ENCODE measurements at places on chromosomes 3 and 15. TPM values are rescaled to one million over a fixed set of nuclear protein-coding genes. Genes with fewer than 3 reads are reported as not detected.

SLC22A13 gene
- total RNA-seq, result not detected

DNA sequence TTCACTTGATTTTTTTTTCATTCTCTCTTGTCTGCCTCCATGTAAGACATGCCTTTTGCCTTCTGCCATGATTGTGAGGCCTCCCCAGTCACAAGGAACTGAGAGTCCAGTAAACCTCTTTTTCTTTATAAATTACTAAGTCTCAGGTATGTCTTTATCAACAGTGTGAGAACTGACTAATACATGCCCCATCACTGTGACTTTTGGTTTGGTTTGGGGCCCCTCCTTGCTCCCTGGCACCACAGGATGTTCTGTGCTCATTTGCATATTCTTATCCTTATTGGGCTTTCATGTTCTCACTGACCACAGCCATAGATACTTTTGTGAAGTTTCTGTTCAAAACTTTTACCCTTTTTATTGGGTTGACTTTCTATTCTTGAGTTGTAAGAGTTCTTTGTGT lies 3.8 kb upstream of the PRR20G start:
- peaks cover 4% of the 10 kb centered on the region for H3K27me3 ChIP-seq
- H3K27ac ChIP-seq, result no peak overlapping the region
- no peak overlapping the region for H3K4me3 ChIP-seq
- DNase-seq, result peak; percentile 25

GRCh38 chr3:193375614-193376013 lies 2.9 kb downstream of the ATP13A5 start:
- H3K27ac ChIP-seq, result no peak overlapping the region
- peaks cover 3% of the 10 kb centered on the region for H3K27me3 ChIP-seq
- no peak for DNase-seq
- H3K4me3 ChIP-seq, result no peak overlapping the region
- H3K36me3 ChIP-seq, result no peaks in the 10 kb centered on the region
- H3K4me1 ChIP-seq, result peaks cover 2% of the 10 kb centered on the region

DNA sequence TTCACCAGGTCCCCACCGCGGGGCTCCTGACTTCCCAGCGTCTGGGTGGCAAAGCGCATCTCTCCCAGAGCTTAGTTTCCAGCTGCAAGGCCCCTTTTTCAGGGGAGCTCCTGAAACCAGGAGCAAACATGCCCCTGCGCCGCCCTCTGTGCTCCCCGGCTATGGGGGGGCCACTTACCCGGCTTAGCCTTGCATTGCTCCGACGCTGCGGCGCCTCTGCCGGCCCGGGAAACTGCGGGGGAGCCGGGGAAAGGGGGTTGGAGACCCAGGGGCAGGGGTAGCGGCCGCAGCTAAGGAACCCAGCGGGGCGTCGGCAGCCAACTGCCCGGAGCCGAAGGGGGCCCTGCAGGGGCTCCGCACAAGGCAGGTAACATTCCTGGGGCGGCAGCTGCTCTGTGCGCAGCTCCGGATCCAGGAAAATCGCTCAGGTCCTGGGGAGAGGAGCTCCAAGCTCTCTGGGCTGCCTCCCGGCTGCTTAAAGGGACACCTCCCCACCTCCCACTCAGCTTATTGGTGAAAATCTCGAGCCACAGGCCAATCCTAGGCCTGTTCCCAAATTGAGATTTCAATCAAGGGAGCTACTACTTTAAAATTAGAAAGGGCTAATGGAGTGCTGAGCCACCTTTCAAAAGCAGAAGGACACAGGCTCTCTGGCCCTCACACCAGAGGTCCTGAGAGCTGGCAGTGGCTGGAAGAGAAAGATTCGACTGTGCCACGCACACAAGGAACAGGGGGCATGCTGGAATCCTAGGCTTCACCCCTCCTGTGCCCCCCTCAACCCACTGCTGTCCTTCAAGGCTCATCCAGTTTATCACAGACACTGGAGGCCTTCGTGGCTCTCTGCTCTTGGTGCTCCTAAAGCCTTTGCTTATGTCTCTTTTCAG lies 42.7 kb upstream of the PRICKLE2 start:
- no peak for DNase-seq
- H3K27ac ChIP-seq, result no peak overlapping the region
- H3K4me3 ChIP-seq, result no peak overlapping the region
- H3K27me3 ChIP-seq, result peaks cover 19% of the 10 kb centered on the region
- H3K4me1 ChIP-seq, result no peaks in the 10 kb centered on the region
- H3K36me3 ChIP-seq, result no peaks in the 10 kb centered on the region

HACL1 gene
- total RNA-seq, result 30.0 TPM

GRCh38 chr3:128805772-128806171 lies 73.6 kb upstream of the ACAD9 start:
- H3K4me1 ChIP-seq, result peaks cover 63% of the 10 kb centered on the region
- no peaks in the 10 kb centered on the region for H3K27me3 ChIP-seq
- peak overlapping the region; percentile 94 for H3K27ac ChIP-seq
- peaks cover 50% of the 10 kb centered on the region for H3K36me3 ChIP-seq
- no peak for DNase-seq

GRCh38 chr3:133712017-133712416 lies 34.2 kb upstream of the TF start:
- DNase-seq, result no peak
- H3K27ac ChIP-seq, result no peak overlapping the region
- H3K4me1 ChIP-seq, result no peaks in the 10 kb centered on the region
- no peaks in the 10 kb centered on the region for H3K36me3 ChIP-seq

DNA sequence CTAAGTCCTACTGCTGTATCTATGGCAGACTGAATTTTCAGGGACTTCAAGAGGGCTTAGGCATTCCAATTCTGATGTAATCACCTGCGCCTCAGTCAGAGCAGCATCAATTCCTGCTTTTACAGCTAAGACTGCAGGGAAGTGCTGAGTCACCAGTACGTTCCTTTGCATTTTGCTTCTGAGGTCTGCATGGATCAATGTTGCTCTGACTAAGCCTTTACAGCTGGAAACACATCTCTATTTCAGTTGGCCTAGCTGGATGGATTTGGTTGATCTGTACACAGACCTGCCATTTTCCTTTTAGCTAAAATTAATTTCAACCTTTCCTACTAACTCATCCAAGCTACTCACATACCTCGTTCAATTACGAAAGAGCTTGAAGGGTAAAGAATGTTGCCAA lies 51.3 kb downstream of the ETV5 start:
- no peak overlapping the region for H3K27ac ChIP-seq
- H3K27me3 ChIP-seq, result peaks cover 35% of the 10 kb centered on the region
- no peak for DNase-seq

GRCh38 chr3:13040361-13041074 lies 32.7 kb downstream of the IQSEC1 start:
- H3K27ac ChIP-seq, result no peak overlapping the region
- H3K4me3 ChIP-seq, result no peak overlapping the region
- H3K4me1 ChIP-seq, result peaks cover 11% of the 10 kb centered on the region
- H3K36me3 ChIP-seq, result no peaks in the 10 kb centered on the region

DNA sequence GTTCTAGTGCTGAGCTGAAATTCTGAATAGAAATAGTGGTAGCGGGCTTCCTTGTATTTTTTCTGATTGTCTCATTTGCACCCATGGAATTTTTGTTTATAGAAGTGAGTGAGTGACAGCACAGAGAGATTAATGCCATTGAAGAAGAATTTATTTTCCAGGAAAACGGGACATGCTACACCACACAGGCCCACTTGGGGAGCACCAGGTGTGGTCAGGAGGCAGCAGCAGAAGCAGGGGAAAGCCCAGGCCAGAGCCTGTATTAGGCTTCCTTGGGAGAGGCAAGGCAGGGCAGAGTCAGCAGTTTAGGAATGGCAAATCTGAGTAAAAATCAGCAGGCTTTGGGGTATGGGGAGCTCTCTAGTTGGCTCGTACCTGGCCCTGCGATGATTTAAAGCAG lies 88.4 kb upstream of the ATP11B start:
- H3K27me3 ChIP-seq, result peaks cover 8% of the 10 kb centered on the region
- H3K27ac ChIP-seq, result no peak overlapping the region
- no peak overlapping the region for H3K4me3 ChIP-seq

DNA sequence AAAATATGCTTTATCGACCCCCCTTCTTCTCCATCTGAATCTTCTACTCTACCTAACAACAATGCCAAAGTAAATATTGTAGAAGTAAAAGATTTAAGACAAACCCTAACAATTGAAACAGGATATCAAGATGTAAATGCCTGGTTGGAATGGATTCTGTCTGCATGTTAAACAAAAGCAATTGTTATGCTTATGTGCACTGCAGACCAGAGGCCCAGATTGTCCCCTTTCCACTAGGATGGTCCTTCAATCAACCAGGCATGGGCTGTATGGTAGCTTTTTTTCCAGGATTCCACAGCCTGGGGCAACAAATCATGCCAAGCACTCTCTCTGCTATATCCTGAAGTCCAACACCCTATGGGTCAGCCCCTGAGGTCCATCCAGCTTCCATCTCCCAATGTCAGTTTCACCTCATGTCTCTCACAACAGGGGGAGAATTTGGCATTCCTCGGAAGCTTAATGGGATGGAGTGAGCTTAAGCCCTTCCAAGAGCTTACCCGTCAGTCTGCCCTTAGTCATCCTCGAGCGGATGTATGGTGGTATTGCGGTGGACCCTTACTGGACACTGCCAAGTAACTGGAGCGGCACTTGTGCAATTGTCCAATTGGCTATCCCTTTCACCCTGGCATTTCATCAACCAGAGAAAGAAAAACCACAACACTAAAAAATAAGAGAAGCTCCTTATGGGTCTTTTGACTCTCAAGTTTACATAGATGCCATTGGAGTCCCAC lies 36.2 kb downstream of the ZNF589 start:
- peaks cover 2% of the 10 kb centered on the region for H3K36me3 ChIP-seq
- no peaks in the 10 kb centered on the region for H3K4me1 ChIP-seq
- no peak overlapping the region for H3K27ac ChIP-seq
- no peaks in the 10 kb centered on the region for H3K27me3 ChIP-seq
- DNase-seq, result no peak

UBE2E2 gene
- 4.2 TPM for total RNA-seq

GRCh38 chr3:15099364-15100098 lies 583 bp upstream of the RBSN start:
- H3K4me1 ChIP-seq, result peaks cover 18% of the 10 kb centered on the region
- H3K27ac ChIP-seq, result peak overlapping the region; percentile 94
- no peaks in the 10 kb centered on the region for H3K27me3 ChIP-seq

DNA sequence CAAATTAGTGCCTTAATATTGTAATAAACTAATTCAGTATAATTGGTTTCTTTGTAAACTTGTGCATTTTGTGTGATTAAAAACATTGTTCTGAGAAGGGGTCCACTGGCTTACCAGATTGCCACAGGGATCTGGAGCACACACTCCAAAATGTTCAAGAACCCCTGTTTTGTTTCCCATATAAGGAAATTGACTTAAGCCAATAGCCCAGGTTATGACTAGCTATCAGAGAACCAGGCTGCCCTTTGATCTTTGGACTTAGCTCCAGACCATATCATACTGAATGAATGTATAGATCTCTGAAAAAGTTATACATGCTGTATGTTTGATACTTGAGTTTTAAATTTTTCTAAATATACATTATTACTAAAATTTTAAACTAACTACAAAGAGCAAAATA lies 91.7 kb downstream of the NPTN start:
- DNase-seq, result no peak
- no peak overlapping the region for H3K4me3 ChIP-seq
- H3K36me3 ChIP-seq, result no peaks in the 10 kb centered on the region
- no peaks in the 10 kb centered on the region for H3K27me3 ChIP-seq
- no peaks in the 10 kb centered on the region for H3K4me1 ChIP-seq
- no peak overlapping the region for H3K27ac ChIP-seq

GRCh38 chr15:40807888-40808461 lies 702 bp upstream of the DNAJC17 start:
- DNase-seq, result no peak
- H3K27ac ChIP-seq, result peak overlapping the region; percentile 98
- no peaks in the 10 kb centered on the region for H3K27me3 ChIP-seq
- H3K36me3 ChIP-seq, result peaks cover 16% of the 10 kb centered on the region
- H3K4me1 ChIP-seq, result peaks cover 21% of the 10 kb centered on the region

CADM2 gene
- total RNA-seq, result not detected

- no peaks in the 10 kb centered on the region for H3K4me1 ChIP-seq
- H3K36me3 ChIP-seq, result no peaks in the 10 kb centered on the region
- no peak for DNase-seq
Measured at GRCh38 chr3:124569761-124570160, 160.5 kb upstream of the UMPS start.

All from activated CD4-positive, alpha-beta memory T cell treated with anti-CD3 and anti-CD28 coated beads for 36 hours (primary cell).